Osteoblast (primary cell): ENCODE measurements at places on chromosomes 11 and 22. TPM values are rescaled to one million over a fixed set of nuclear protein-coding genes. Genes with fewer than 3 reads are reported as not detected.

GRCh38 chr11:64334764-64335735, 5.0 kb upstream of the CCDC88B start:
- H3K27me3 ChIP-seq, result no peaks in the 10 kb centered on the region
- peaks cover 22% of the 10 kb centered on the region for H3K4me1 ChIP-seq
- H3K27ac ChIP-seq, result no peak overlapping the region
- no peaks in the 10 kb centered on the region for H3K36me3 ChIP-seq
- peak; percentile 95 for DNase-seq

DNA sequence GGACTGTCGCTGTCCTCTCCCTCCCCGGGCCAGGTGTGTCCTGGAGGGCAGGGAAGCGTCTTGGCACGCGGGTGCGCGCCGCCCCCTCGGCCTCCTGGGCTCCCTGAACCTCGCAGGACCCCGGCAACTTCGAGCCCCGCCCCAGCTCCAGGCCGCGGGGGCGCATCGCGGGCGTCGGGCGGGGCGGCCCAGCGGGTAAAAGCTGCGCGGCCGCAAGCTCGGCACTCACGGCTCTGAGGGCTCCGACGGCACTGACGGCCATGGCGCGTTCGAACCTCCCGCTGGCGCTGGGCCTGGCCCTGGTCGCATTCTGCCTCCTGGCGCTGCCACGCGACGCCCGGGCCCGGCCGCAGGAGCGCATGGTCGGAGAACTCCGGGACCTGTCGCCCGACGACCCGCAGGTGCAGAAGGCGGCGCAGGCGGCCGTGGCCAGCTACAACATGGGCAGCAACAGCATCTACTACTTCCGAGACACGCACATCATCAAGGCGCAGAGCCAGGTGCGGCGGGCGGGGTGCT, at the start of gene CST6:
Gene CST6 (plus strand): TSS at position 224 of the 519 bp plus-strand sequence. CDS start 37 bp downstream, at position 261.
- peaks cover 29% of the 10 kb centered on the region for H3K4me1 ChIP-seq
- peak; percentile 44 for DNase-seq
- H3K4me3 ChIP-seq, result peak within 1 kb of the TSS; percentile 39
- no peaks in the 10 kb centered on the region for H3K27me3 ChIP-seq
- no peak within 1 kb of the TSS for H3K27ac ChIP-seq

DNA sequence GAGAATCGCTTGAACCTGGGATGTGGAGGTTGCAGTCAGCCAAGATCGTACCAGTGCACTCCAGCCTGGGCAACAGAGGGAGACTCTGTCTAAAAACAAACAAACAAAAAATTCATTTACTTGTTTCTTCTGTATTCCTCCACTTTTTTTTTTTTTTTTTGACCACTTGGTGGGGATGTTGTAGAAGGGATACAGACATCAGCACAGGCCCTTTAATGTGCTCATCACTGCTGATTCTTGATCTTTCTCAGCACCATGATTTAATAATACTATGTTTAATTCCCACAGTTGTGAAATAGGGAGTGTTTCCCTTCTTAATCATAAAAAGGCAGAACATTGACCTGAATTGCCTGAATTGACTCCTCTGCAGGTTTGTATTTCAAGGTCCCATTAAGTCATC, 4.5 kb downstream of the TTC9C start:
- no peaks in the 10 kb centered on the region for H3K27me3 ChIP-seq
- DNase-seq, result no peak
- no peak overlapping the region for H3K27ac ChIP-seq
- peaks cover 9% of the 10 kb centered on the region for H3K4me1 ChIP-seq
- H3K4me3 ChIP-seq, result no peak overlapping the region

GRCh38 chr11:6405052-6405667, 13.7 kb downstream of the APBB1 start:
- no peaks in the 10 kb centered on the region for H3K27me3 ChIP-seq
- no peaks in the 10 kb centered on the region for H3K4me1 ChIP-seq
- H3K27ac ChIP-seq, result no peak overlapping the region
- peak; percentile 68 for DNase-seq
- no peak overlapping the region for H3K4me3 ChIP-seq

GRCh38 chr11:116730241-116730561, 42.6 kb downstream of the BUD13 start:
- peaks cover 20% of the 10 kb centered on the region for H3K27me3 ChIP-seq

- H3K4me1 ChIP-seq, result no peaks in the 10 kb centered on the region
- no peaks in the 10 kb centered on the region for H3K36me3 ChIP-seq
- no peak overlapping the region for H3K4me3 ChIP-seq
- DNase-seq, result no peak
- H3K27ac ChIP-seq, result no peak overlapping the region
- no peaks in the 10 kb centered on the region for H3K27me3 ChIP-seq
Observed at GRCh38 chr11:99281331-99281730, 260.6 kb downstream of the CNTN5 start.

DNA sequence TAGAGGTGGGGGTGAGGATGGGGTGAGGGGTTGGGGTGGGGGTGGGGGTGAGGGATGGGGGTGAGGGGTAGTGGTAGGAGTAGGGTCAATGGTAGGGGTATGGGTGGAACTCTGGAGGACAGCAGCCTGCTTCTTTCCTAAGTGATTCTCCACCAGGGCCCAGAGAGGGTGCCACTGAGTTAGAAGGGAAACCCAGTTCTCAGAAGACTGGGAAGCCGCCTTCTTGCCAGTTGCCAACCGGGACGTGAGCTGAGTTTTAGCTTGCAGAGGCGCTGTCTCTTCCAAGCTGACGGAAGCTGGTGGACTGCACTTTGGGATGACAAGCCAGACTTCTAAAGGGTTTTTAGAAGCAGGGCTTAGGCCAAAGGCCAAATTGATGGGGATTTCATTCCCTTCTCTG, 104.4 kb downstream of the NAT10 start:
- H3K4me1 ChIP-seq, result peaks cover 8% of the 10 kb centered on the region
- DNase-seq, result no peak
- no peaks in the 10 kb centered on the region for H3K27me3 ChIP-seq
- H3K4me3 ChIP-seq, result no peak overlapping the region
- H3K27ac ChIP-seq, result no peak overlapping the region

- H3K36me3 ChIP-seq, result no peaks in the 10 kb centered on the region
- H3K27ac ChIP-seq, result no peak overlapping the region
- H3K4me3 ChIP-seq, result no peak overlapping the region
Observed at GRCh38 chr11:129322941-129323340, 52.7 kb upstream of the BARX2 start.

- no peak overlapping the region for H3K27ac ChIP-seq
- H3K36me3 ChIP-seq, result no peaks in the 10 kb centered on the region
- no peak for DNase-seq
- no peak overlapping the region for H3K4me3 ChIP-seq
- no peaks in the 10 kb centered on the region for H3K4me1 ChIP-seq
- no peaks in the 10 kb centered on the region for H3K27me3 ChIP-seq
Observed at GRCh38 chr22:35126993-35127392, 61.0 kb downstream of the ISX start.

- peak; percentile 38 for DNase-seq
- H3K27ac ChIP-seq, result no peak overlapping the region
- no peaks in the 10 kb centered on the region for H3K27me3 ChIP-seq
- no peaks in the 10 kb centered on the region for H3K4me1 ChIP-seq
Observed at GRCh38 chr11:17516551-17517150, 27.6 kb downstream of the USH1C start.

DNA sequence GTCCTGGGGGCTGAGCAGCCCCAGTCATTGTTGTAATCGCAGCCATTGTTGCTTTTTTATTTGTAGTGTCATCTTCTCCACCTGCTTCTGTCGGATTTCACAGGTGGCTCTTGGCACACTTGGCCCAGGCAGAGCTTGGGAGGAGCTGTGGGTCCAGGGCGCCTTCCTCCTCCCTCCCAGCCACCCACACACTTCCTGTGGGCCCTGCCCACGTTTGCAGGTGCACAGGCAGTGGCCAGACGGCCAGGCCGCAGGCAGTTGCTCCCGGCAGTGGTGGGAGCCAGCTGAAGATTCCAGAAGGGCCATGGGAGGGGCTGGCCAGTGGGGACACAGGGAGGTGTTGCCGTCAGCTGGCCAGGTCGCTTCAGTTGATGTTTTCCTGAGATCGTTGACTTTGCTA, 1191.9 kb downstream of the BRD1 start:
- H3K27ac ChIP-seq, result no peak overlapping the region
- no peak for DNase-seq
- H3K36me3 ChIP-seq, result no peaks in the 10 kb centered on the region
- no peak overlapping the region for H3K4me3 ChIP-seq
- H3K4me1 ChIP-seq, result no peaks in the 10 kb centered on the region

- H3K4me3 ChIP-seq, result no peak overlapping the region
- no peaks in the 10 kb centered on the region for H3K4me1 ChIP-seq
- no peak overlapping the region for H3K27ac ChIP-seq
Observed at GRCh38 chr22:48574776-48575617, 1252.7 kb downstream of the BRD1 start.

- H3K4me3 ChIP-seq, result no peak overlapping the region
- no peak for DNase-seq
- H3K27ac ChIP-seq, result no peak overlapping the region
- H3K36me3 ChIP-seq, result no peaks in the 10 kb centered on the region
Observed at GRCh38 chr11:57728829-57729228, 12.5 kb upstream of the SELENOH start.

DNA sequence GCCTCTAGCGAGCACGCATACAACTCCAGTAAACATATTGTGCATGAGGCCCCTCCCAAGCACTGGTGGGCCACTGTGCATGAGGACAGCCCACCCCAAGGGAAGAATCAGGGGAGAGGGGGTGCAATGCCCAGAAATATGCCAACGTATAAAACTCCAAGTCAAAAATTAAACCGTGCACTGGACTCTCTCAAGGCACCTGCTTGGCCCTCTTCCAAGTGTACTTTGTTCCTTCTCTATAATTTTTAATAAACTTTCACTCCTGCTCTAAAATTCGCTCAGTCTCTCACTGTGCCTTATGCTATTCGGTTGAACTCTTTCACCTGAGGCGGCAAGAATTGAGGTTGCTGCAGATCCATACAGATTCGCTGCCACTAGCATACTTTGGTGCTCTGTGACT, 465.3 kb upstream of the TENM4 start:
- no peaks in the 10 kb centered on the region for H3K4me1 ChIP-seq
- no peak for DNase-seq
- H3K36me3 ChIP-seq, result no peaks in the 10 kb centered on the region

- no peaks in the 10 kb centered on the region for H3K27me3 ChIP-seq
- H3K27ac ChIP-seq, result no peak overlapping the region
- peak; percentile 59 for DNase-seq
- peaks cover 35% of the 10 kb centered on the region for H3K36me3 ChIP-seq
Observed at GRCh38 chr11:65981101-65981740, 19.7 kb downstream of the SART1 start.

GRCh38 chr22:30922151-30922611, 46.4 kb downstream of the MORC2 start:
- H3K4me1 ChIP-seq, result peaks cover 10% of the 10 kb centered on the region

- H3K27me3 ChIP-seq, result peaks cover 29% of the 10 kb centered on the region
- peak; percentile 11 for DNase-seq
- no peak overlapping the region for H3K27ac ChIP-seq
- no peak overlapping the region for H3K4me3 ChIP-seq
- H3K4me1 ChIP-seq, result no peaks in the 10 kb centered on the region
Observed at GRCh38 chr22:20656902-20657836, 116.7 kb upstream of the SERPIND1 start.

DNA sequence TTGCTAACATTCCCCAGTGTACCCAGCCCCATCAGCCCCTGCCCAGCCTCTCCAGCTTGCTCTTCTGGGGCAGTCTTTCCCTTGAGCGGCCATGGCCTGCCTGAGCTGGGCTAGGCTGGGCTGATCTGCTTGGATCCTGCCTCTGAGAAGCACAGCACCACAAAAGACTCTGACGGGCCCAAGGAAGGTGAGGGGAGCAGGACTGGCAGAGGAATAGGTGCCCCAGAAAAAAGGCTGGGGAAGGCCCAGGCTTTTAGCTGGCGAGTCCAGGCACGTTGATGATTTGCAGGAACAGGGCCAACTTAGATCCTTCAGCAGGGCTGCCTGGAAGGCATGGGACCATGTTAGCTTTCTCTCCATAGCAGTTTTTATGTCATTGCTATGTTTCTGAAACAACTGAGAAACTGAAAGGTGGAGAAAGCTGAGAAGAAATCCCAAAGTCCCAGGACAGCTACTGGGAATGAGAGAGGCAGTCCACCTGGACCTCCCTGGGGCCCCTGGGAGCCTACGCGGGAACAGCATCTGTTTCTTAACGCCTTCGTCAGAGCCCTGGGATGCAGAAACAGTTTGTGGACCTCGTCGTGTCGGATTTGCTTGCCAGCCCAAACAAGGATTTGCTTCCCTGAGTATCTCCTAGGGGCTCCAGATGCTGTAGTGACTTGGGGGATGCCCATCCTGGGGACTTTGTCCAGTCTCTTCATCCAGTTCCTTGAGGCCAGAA, 24.4 kb upstream of the FXYD6 start:
- no peaks in the 10 kb centered on the region for H3K36me3 ChIP-seq
- DNase-seq, result no peak
- no peaks in the 10 kb centered on the region for H3K4me1 ChIP-seq
- H3K27me3 ChIP-seq, result no peaks in the 10 kb centered on the region

DNA sequence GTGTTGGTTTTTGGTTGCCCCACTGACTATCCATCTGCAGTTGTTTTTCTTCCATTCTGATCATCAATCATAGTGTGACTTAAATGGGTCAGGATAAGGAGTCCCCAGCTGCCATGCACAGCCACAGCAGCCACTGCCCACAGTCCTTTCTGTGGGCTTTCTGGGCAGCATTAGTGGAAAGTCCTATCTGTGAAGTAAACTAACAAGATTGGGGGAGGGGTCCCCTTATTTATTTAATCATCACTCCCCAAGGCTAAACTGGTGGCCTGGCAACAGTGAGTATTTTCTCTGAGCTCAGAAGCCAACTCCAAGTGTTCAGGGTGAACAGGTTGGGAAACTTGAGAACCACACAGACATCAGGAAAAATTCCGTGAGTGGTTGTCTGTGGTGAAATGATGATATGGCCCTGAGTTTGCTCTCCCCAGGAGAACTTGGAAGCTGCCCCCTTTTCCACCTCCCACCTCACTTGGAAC, 145.0 kb downstream of the CCDC34 start:
- peaks cover 43% of the 10 kb centered on the region for H3K4me1 ChIP-seq
- H3K4me3 ChIP-seq, result peak overlapping the region; percentile 7
- H3K27me3 ChIP-seq, result no peaks in the 10 kb centered on the region
- DNase-seq, result no peak
- H3K36me3 ChIP-seq, result no peaks in the 10 kb centered on the region

DNA sequence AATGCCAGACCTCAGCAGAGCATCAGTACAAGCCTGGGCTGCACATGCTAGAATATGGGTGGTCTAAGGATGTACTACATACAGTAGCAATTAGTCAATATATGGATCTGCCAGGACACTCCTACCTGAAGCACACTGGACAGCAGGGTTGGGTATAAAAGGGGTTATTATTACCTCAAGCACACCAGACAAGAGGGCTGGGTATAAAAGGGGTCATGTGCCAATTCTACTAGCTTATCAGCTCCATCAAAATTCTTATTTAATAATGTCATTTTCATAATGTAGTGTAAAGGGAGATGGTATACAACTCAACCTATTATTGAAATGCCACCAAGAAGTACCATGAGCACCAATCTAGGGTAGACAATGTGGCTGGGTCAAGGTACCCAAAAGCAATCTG, 44.7 kb upstream of the PRODH start:
- no peak overlapping the region for H3K4me3 ChIP-seq
- no peak for DNase-seq
- no peaks in the 10 kb centered on the region for H3K27me3 ChIP-seq
- no peaks in the 10 kb centered on the region for H3K4me1 ChIP-seq
- H3K27ac ChIP-seq, result no peak overlapping the region

GRCh38 chr22:44659140-44659539, 42.9 kb upstream of the PRR5 start:
- H3K27me3 ChIP-seq, result peaks cover 22% of the 10 kb centered on the region
- peaks cover 7% of the 10 kb centered on the region for H3K4me1 ChIP-seq
- no peaks in the 10 kb centered on the region for H3K36me3 ChIP-seq

Gene IL10RA
- total RNA-seq, result 1.1 TPM in 1 of 2 replicates, not detected in the other

Gene SLC17A6
- not detected in 2 replicates for total RNA-seq

Gene MUC5AC
- total RNA-seq, result not detected in 2 replicates

Gene KRTAP5-1
- not detected in 2 replicates for total RNA-seq

Gene PNPLA5
- not detected in 2 replicates for total RNA-seq

Gene TPCN2
- total RNA-seq, result 14.1 and 17.4 TPM in 2 replicates

Gene CALCB
- not detected in 2 replicates for total RNA-seq

Gene SMC1B
- total RNA-seq, result not detected in 2 replicates

Gene KRTAP5-8
- total RNA-seq, result 0.36 TPM in 1 of 2 replicates, not detected in the other

Gene OR51Q1
- not detected in 2 replicates for total RNA-seq
